CD4-positive, alpha-beta memory T cell (primary cell): ENCODE measurements at places on chromosomes 4 and X.

- no peak for DNase-seq
Observed at GRCh38 chr4:85779165-85779564, 304.2 kb downstream of the ARHGAP24 start.

DNA sequence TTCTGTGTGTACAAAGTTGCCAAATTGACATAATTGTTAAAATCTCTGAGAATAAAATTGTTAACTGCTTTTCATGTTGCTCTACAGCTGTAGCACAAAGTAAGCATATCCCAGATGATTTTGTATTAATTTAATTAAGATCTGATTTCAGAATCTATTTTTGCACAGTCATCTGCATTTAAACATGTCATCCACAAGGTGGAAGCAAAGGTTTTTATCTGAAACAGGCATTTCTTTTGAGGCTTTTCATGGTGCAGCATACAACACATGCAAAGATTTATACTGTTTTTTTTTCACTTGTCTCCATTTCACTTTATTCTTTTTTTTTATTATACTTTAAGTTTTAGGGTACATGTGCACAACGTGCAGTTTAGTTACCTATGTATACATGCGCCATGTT, 51.2 kb downstream of the GC start:
- no peak for DNase-seq

GRCh38 chr4:165088366-165088765, 24.3 kb downstream of the TMEM192 start:
- no peak for DNase-seq

DNA sequence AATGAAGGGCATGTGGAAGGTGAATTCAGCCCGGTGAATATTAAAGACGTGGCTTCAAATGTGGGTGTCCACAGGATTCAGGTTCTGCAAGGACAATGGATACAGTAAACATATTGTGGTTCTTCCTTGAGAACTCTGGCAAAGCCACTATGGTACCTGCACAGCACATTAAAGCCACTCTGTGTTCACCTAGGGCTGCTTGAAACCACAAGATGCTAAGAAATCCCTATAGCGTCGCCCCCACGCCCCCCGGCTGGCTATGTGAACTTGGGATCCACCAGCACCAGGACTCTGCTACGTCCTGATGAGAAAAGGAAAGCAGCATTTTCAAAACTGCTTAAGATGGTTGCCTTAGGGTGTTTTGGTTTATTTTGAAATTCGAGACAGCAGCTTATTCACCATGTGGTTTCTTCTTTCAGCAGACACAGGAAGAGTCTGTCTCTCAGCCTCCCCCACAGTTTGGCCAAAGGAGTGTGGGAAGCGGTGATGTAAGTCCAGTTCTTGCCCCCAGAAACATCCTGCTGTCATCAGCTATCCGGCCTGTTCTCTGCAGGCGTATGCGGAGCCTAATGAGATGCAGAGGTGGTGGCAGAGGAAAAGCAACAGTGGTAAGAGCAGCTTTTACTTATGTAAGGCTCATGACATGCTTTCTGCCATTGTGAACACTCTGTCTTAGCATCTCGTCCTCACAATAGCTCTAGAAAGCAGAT, 111.5 kb downstream of the AFAP1 start:
- DNase-seq, result peak; percentile 59

- peak; percentile 40 for DNase-seq
Observed at GRCh38 chr4:112099701-112100297, 45.5 kb upstream of the FAM241A start.
